Activated CD8-positive, alpha-beta memory T cell treated with anti-CD3 and anti-CD28 coated beads for 4 hours (primary cell): ENCODE measurements at places on chromosomes 11 and 22.

DNA sequence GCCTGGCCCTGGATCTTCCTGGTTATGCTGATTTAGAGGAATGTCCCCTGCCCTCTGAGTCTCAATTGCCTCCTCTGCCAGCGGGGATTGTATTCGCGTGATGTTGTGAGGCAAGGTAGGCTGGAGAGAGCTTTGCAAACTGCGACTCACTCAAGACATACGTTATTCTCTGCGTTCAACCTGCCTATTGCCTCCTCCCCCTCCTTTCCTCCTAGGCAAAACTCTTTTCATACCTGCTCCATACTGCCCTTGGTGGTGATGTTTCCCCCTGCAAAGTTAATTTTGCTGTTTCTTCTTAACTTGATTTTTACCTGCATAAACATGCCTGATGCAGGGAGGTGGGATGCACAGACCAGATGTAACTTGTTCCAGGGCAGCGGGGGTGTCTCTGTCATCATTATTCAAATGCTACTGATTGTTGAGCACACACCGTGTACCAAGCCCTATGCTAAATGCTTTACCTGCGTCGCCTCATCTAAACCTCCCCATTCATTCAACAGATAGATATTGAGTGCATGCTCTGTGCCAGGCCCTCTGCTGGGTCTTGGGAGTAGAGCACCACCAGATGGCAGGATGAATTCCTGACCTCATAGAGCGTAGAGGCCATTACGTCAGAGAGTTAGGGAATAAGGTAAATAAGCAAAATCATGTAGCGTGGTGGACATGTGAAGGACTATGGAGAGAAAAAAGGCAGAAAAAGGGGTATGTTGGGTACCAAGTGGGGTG lies 29.0 kb downstream of the SGSM1 start:
- no peak for DNase-seq

DNA sequence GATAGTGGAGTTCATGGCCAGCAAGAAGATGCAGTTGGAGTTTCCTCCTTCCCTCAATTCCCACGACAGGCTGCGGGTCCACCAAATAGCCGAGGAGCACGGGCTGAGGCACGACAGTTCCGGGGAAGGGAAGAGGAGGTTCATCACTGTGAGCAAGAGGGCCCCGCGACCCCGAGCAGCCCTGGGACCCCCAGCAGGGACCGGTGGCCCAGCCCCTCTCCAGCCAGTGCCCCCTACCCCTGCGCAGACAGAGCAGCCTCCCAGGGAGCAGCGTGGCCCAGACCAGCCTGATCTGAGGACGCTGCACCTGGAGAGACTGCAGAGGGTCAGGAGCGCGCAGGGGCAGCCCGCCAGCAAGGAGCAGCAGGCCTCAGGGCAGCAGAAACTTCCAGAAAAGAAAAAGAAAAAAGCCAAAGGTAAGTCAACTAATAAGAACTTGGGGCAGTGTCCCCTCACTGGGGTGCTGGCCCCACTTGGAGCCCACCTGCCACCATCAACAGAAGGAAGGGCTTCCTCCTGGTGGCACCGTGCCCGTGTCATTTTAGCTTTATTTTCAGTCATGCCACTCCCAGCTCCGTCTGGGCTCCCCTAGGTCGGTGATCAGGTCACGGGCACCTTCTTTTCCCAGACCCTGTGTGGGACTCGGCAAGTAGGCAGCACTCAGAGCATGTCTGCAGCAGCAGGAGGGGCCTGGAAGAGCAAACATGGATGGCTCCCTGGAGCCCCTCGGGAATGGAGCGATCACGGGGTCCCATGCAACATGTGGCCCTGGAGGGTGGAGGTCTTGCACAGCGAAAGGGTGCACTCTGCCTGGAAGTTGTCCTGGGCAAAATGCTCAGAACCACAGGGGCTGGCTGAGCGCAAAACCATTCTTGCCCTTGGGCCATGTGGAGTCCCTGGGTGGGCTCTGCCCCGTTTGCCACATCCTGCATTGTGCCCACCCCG lies 33.3 kb downstream of the IGHMBP2 start:
- DNase-seq: no peak

DNA sequence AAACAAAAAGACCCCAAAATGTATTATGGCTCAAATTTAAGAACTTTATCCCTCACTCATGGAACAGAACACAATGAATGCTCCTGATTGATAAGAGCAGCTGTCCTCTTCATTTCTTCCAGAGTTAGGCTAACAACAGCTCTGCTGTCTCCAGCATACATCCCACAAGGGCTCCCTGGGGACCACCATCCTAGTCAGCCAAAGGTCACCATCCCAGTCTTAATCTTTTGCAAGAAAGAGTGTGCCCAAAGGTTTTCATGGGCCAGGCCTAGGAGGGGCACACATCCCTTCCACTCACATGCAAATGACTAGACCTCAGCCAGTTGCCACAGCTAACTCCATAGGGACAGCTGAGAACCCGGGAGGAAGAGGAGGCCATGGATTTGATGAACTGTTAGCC lies 555.3 kb downstream of the BUD13 start:
- no peak for DNase-seq

- no peak for DNase-seq
Measured at GRCh38 chr11:45844822-45845578, 2.3 kb upstream of the CRY2 start.

GRCh38 chr11:28169816-28170215 lies 61.6 kb downstream of the METTL15 start:
- DNase-seq: no peak
